CD4-positive, alpha-beta T cell treated with Interleukin-15 for 1 hour (primary cell): ENCODE measurements at places on chromosomes 3 and 15.

DNA sequence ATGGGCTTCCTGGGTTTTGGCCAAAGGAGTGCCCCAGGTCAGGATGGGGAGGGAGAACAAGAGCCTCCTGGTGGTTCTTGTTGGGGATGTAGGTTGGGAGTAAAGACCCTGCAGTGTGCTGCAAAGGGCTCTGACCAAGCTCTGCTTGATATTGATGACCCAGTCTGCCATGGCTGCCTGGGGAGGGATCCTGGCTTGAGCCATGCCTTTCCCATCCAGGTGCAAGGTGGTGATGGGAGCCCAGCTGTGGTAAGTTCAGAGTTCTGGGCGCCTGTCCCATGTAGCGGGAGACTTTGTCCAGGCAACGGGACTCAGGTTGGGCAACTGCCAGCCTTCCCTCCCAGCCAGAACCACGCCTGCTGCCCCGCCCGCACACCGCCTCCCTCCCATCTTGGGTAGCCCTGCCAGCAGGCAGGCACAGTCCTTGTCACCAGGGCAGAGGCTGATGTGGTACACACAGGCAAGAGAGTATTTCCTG is 2.6 kb downstream of the GNAI2 start:
- peak; percentile 44 for DNase-seq

DNA sequence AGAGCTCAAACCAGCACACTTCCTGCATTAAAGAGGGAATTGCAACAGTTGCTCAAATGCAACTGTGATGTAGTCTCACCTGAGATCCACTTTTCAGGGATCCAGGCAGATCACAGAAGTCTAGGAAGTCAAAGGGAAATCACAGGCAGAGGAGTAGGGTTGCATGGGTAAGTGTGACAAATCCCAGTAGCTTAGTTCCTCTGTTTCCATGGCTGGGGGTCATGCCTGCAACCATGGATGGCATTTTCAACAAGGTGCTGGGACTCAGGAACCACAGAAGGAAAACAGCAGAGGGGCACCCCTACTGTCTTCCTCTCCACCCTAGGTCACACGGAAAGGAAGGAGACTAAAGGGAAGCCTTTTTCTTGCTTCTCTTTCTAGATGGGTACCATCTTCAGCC is 36.5 kb upstream of the ARNT2 start:
- DNase-seq = no peak

GRCh38 chr3:124076235-124076634 is 84.3 kb upstream of the ROPN1 start:
- no peak for DNase-seq

DNA sequence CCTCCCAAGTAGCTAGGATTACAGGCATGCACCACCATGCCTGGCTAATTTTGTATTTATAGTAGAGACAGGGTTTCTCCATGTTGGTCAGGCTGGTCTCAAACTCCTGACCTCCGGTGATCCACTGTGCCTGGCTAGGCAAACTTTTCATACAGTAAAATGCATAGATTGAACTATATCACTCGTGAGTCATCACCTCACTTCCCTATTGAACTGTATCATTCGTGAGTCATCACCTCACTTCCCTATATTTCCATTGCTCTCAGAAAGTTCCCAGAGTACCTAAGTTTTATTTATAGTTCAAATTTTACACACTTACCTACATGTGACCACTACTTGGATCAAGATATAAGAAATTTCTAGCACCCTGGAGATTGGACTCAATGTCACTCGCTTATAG is 73.6 kb upstream of the ACAD9 start:
- no peak for DNase-seq

DNA sequence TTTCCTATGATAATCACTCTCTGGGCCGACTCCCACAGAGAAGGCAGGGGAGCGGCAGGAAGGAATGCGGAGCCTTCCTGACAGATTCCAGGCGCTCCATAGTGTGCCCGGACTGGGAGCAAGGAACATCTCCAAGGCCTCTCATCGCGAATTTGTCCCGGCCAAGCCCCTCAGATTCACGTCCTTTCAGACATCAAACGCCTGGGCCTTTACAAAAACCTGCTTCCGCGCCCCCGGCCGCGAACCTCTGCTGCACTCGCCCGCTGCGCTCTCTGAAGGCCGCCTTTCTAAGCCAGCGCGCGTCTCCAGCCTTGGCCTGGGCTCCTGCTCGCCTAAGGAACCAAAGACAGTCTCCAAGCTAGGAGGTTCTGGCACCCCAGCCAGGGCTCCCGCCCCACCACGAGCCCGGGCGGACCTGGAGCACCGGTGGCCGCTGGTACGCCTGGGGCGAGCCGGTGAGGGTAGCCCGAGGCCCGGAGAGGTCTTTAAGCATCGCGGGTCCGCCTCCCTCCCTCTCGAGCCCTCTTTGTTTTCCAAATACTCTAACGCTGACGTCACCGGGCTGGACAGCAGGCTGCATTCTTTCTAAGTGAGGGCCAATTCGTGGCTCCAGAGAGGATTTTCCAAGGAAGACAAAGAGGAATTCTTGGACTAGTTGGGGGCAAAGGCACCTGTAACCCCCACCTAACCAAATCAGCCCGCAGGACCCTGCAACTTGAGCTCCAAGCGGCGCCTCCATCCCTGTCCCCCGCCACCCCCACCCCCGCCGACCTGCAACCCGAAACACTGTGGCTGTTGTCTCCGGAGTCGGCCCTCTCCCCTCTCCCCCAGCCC is 759 bp downstream of the AMOTL2 start:
- peak; percentile 5 for DNase-seq
